ENCODE measurements at places on chromosomes 11 and 22.

DNA sequence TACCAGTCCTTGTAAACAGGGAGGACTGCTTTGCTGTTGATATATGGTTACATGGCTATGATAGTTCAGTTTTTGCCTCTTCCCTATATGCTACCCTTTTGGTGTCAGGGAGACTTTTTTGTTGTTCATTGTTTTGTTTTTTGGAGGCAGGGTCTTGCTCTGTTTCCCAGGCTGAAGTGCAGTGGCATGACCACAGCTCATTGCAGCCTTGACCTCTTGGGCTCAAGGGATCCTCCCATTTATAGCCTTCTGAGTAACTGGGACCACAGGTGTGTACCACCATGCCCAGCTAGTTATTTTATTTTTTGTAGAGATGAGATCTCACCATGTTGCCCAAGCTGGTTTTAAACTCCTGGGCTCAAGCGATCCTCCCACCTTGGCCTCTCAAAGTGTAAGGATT lies 38.6 kb upstream of the SPTBN2 start:
- no peak for DNase-seq

DNA sequence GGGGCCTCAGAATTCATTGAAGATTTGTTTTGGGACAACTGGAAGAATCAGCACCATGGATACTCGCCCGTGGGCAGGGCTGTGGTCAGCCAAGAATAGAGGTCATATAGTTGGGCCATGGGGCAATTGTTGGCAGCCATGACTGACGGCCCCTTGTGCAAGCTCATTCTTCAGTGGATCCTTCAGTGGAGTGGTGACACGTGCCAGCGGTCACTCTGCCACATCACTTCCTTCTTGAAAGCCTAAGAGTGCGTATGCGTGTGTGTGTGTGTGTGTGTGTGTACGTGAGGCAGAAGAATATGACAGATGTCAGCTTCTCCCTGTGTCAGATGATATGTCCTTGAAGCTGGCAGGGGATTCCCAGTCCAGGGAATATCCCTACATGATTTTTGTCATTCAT lies 1.8 kb upstream of the IL18BP start:
- peak; percentile 98 for DNase-seq

DNA sequence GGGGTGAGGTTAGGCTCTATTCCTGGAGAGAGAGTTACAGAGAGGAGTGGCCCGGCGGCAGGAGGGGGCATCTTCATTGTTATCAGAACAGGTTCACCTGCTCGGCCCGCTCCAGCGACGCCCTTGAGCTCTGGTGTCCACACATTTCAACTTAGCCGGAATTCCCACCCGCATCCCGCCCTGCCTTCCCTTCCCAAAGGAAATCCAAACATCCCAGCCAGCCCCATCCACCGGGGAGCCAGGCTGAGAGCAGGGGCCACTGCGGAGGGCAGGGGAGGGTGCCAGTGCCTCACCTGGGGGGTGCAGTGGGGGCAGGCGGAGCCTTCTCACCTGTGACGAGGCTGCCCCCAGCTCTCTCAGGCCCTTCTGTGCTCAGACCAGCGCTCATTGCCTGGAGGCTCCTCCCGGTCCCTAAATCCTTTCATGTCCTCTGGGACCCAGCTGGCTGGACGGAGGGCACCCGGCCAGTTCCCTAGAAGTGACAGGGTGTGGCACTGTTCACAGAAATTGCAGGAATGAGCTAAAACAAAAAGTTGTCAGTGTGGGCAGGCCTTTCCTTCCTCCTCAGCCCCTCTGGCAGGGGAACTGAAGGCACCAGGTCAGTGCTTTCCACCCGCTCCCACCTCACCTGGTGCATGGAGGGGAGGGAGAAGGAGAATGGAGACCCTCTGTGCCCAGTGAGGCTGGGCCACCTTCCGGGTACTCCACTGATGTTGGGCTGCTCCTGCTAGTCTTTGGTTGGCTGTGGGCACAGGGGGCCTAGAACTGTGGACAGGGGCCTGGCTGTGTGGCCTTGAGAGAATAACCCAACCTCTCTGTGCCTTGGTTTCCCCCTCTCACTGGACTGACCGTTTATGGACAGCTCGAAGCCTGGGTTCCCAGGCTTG lies 2.2 kb upstream of the MRGPRG start:
- no peak for DNase-seq

GRCh38 chr11:94845622-94846021 lies 77.5 kb downstream of the AMOTL1 start:
- DNase-seq = no peak

GRCh38 chr11:64876835-64877341 lies 1.5 kb downstream of the EHD1 start:
- DNase-seq = no peak

GRCh38 chr11:126746443-126746842 lies 254.1 kb downstream of the KIRREL3 start:
- no peak for DNase-seq

GRCh38 chr11:10401256-10401655 lies 53.8 kb upstream of the AMPD3 start:
- no peak for DNase-seq

- no peak for DNase-seq
Observed at GRCh38 chr11:112856133-112856532, 105.1 kb upstream of the NCAM1 start.

- peak; percentile 70 for DNase-seq
Observed at GRCh38 chr11:2419638-2420501, 19.3 kb downstream of the TSSC4 start.

GRCh38 chr11:102792604-102793003 lies 5.4 kb downstream of the MMP1 start:
- DNase-seq = no peak

GRCh38 chr11:113370634-113371033 lies 16.9 kb upstream of the ANKK1 start:
- no peak for DNase-seq

- DNase-seq = no peak
Observed at GRCh38 chr22:24433001-24433827, 5.8 kb downstream of the ADORA2A start.

GRCh38 chr11:43012606-43013005 lies 299.2 kb upstream of the API5 start:
- no peak for DNase-seq

Data from inflammatory macrophage treated with lipopolysaccharide for 4 hours (primary cell).